ENCODE measurements at places on chromosomes 5 and 9.

DNA sequence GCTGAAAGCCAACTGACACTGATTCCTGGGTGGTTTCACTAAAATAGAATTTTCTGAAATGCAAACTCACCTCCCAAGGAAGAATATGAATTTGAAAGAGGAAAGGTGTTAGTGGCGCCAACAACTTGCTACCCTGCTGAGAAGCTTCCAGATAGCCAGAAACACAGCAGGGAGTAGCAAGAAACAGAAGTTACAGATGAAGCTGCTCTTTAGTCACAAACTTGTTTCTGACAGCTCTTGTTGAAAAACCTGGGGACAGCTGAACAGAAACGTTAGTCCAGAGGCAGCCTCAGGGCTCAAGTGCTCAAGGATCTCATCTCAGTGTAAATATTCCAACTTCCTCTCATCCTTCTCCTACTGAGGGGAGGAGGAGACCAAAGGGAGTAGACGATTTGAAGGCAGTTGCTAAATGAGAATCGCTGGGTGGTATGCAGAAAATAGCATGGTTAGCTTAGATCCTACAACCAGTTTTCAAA, 184.1 kb downstream of the PDE4D start:
- DNase-seq: no peak

- no peak for DNase-seq
Measured at GRCh38 chr9:134066526-134066912, 1.3 kb downstream of the BRD3 start.

GRCh38 chr5:116581910-116582309, 7.3 kb upstream of the SEMA6A start:
- no peak for DNase-seq

DNA sequence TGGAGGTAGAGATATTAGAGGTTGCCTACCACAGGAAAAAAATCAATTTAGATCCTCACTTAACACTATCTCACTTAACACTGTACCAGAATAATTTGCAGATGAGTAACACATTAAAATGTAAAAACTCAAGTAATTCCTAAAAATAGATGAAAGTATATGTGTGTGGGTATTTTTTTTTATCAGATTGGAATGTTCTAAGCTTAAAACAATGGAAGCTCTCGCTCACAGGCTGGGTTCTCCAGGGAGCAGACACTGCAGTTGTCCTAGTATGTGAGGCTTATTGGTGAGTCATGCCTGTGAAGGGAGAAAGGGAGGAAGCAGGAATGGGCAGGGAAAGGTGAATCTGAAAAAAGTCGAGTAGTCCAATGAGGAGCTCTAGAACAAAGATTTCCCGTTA, 181.3 kb upstream of the ZNF608 start:
- no peak for DNase-seq

GRCh38 chr5:141628175-141628788, 8.4 kb downstream of the HDAC3 start:
- DNase-seq: peak; percentile 66

- peak; percentile 54 for DNase-seq
Measured at GRCh38 chr9:124132671-124133147, 121.1 kb downstream of the LHX2 start.

Measured in lower leg skin (tissue), 4 donors.